Myocyte (in vitro differentiated cells): ENCODE measurements at places on chromosomes 11 and 22. TPM values are rescaled to one million over a fixed set of nuclear protein-coding genes. Genes with fewer than 3 reads are reported as not detected.

The PHRF1 gene
- total RNA-seq: 27.7 and 31.2 TPM in 2 replicates

- DNase-seq: no peak
Observed at GRCh38 chr11:35216962-35217678, 78.1 kb downstream of the CD44 start.

GRCh38 chr11:129365816-129366215 lies 9.8 kb upstream of the BARX2 start:
- DNase-seq: no peak

GRCh38 chr11:126978911-126979310 lies 21.7 kb downstream of the KIRREL3 start:
- DNase-seq: no peak

DNA sequence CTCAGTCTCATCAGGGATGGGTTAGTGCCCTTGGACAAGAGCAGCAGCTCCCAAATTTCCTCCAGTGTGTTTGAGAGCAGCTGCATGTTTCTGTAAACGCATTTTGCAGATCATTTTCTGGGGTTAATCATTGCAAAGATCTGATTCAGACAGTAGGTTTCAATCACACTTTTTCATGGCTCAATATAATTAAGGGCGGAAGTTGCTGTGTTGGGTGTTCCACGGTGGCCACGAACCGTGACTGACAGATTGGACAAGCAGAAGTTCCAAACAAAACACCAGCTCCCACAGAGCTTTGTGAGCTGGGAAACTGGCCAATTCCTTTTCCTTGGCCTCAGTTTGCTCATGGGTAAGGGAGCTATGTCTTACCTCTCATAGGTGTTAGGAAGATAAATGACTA lies 8.4 kb upstream of the RASSF10 start:
- no peak for DNase-seq
